ENCODE measurements at places on chromosomes 12 and 14. TPM values are rescaled to one million over a fixed set of nuclear protein-coding genes. Genes with fewer than 3 reads are reported as not detected.

The OGFOD2 gene
- total RNA-seq: 16.1 TPM

The ESR2 gene
- total RNA-seq: 0.07 TPM

The COL2A1 gene
- total RNA-seq: 0.18 TPM

The CCDC60 gene
- not detected for total RNA-seq

The INHBC gene
- not detected for total RNA-seq

The AMIGO2 gene
- total RNA-seq: 67.3 TPM

The NEUROD4 gene
- not detected for total RNA-seq

The RDH12 gene
- 0.11 TPM for total RNA-seq

The CLBA1 gene
- 14.4 TPM for total RNA-seq

The SOAT2 gene
- total RNA-seq: 0.26 TPM

The KRT7 gene
- total RNA-seq: 4,985 TPM

The KRT6C gene
- not detected for total RNA-seq

The INSM2 gene
- total RNA-seq: 0.04 TPM

The C3AR1 gene
- not detected for total RNA-seq

The ACOT6 gene
- not detected for total RNA-seq

The TRIP11 gene
- total RNA-seq: 10.4 TPM

The TMTC3 gene
- total RNA-seq: 9.1 TPM

The SRSF9 gene
- total RNA-seq: 198 TPM

The MYO1H gene
- not detected for total RNA-seq

The CSAD gene
- 4.1 TPM for total RNA-seq

The SELPLG gene
- 0.99 TPM for total RNA-seq

The PTGER2 gene
- 4.2 TPM for total RNA-seq

The ENDOU gene
- not detected for total RNA-seq

The RDH16 gene
- total RNA-seq: 0.26 TPM

The KRT79 gene
- 0.06 TPM for total RNA-seq

The AQP6 gene
- total RNA-seq: 0.02 TPM

The CEP170B gene
- total RNA-seq: 29.4 TPM

The PPM1H gene
- total RNA-seq: 9.8 TPM

The GZMH gene
- not detected for total RNA-seq

The SEL1L gene
- total RNA-seq: 19.3 TPM

The FBRSL1 gene
- 142 TPM for total RNA-seq

The PRPH gene
- 2.2 TPM for total RNA-seq

The GPR84 gene
- total RNA-seq: 0.09 TPM

The FOXN4 gene
- 0.08 TPM for total RNA-seq

The TMEM132C gene
- total RNA-seq: not detected

The HPD gene
- 1.4 TPM for total RNA-seq

The PRKAB1 gene
- total RNA-seq: 35.6 TPM

The TMPRSS12 gene
- not detected for total RNA-seq

The LRRK2 gene
- 1.7 TPM for total RNA-seq

The IL31 gene
- total RNA-seq: not detected

The CD163 gene
- not detected for total RNA-seq

The CLEC6A gene
- total RNA-seq: not detected

The TMEM179 gene
- total RNA-seq: 0.24 TPM

The ZFYVE21 gene
- total RNA-seq: 46.9 TPM

The LTBP2 gene
- 7.7 TPM for total RNA-seq

The IFNG gene
- not detected for total RNA-seq

The OTUB2 gene
- total RNA-seq: 2.9 TPM

The CHGA gene
- 3.0 TPM for total RNA-seq
